NCI-H146 (cell line): ENCODE measurements at places on chromosomes 6 and 20.

- DNase-seq = no peak
Measured at GRCh38 chr6:103784117-103784516, 1075.6 kb downstream of the HACE1 start.

DNA sequence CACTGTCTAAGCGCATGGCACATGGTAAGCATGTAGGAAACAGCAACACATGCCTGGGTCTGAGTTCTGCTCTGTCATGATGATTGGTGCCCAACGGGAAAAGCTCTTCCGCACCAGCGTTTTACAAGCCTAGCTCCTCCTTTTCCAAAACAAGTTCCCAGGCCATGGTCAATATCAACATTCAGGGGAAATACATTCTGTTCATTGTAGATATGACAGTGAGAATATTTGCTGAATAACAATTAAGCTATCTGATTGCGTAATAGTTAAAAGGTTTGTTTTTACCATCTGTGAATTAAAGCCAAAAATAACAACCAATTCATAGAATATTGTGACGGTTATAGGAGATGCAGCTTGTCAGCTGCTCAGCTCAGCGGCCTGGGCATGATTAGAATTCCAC lies 404.3 kb upstream of the SLC35B3 start:
- DNase-seq = no peak

GRCh38 chr20:62553136-62553837 lies 77.5 kb upstream of the GATA5 start:
- no peak for DNase-seq

DNA sequence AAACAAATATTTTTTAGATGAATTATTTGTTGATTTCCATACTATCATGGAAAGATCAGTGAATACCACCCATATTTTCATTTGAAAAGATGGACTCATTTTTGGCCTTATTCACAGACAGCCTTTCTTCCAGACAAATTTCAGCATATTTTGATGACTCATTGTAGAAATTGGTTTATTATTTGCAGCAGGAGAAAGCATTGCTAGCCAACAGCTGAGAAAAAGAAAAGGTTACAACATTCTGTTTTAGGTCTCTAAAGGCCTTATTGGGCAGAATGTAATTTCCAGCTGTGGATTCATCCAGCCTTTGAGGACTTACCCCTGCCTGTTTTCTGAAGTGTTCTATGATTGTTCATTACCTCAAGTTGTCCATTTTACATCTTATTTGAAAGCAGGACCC lies 201.9 kb downstream of the PLCB4 start:
- no peak for DNase-seq

DNA sequence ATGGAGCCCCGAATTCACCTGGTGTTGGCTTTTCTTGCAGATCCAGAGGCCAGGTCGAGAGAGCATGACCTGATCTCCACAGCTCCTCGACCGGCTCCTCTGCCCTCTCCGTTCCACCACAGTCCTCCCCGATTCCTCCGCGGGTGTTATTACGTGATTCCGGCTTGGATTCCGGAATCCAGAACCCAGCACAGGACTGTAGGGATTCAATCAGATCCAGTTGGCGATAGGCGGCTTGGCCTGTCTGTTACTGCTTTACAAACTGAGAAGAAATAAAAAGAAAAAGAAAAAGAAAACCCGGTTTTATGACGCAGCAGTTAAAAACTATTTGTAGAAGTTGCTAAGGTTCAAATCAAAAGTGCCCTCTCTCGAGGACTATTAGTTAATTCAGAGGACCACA lies 222.7 kb downstream of the EYA2 start:
- DNase-seq = no peak
